ENCODE measurements at places on chromosomes 6 and 20.

- no peak for DNase-seq
These were observed 47.2 kb downstream of the FILIP1 start for GRCh38 chr6:75446241-75446880.

- no peak for DNase-seq
These were observed 79.1 kb downstream of the RIMS1 start for GRCh38 chr6:71965404-71965803.

GRCh38 chr20:39136798-39137197 is 174.7 kb downstream of the DHX35 start:
- DNase-seq = no peak

GRCh38 chr20:58471193-58472164 is 43.7 kb downstream of the APCDD1L start:
- no peak for DNase-seq

DNA sequence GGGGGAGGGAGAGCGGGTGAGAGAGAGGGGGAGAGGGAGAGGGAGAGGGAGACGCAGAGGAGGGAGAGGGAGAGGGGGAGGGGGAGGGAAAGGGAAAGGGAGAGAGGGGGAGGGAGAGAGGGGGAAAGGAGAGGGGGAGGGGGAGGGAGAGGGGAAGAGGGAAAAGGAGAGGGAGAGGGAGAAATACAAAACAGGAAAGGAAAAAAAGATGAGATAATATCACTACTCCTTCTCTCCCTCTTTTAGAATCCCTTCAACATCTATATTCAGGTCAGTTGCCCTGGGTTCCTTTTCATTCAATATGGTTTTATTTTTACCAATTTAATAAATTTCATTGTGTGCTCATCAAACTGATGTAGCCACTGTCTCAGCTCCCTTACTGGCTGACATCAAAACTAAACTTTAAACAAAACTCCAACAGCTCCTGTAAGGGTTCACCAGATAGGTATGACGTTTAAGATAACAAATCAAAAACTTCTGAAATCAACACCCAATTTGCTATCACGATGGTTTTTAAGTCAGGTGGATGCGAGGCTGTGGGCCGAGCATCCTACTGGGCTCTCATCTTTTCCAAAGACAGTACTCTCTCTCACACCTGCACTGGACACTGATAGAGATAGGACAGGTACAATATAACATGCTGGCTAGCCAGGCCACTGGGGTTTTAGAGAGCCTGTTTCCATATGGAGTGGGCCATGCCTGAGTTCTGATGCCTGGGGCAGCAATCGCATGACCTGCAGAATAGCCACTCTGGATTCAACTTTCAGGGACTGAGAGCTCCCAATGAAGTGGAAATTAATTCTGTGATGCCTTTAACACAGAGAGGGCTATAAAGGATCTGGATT is 99.5 kb downstream of the FYN start:
- DNase-seq = no peak

- DNase-seq = no peak
These were observed 8.4 kb downstream of the CCDC167 start for GRCh38 chr6:37491171-37491829.

- DNase-seq = no peak
These were observed 2.5 kb upstream of the TNFRSF6B start for GRCh38 chr20:63693733-63694583.

DNA sequence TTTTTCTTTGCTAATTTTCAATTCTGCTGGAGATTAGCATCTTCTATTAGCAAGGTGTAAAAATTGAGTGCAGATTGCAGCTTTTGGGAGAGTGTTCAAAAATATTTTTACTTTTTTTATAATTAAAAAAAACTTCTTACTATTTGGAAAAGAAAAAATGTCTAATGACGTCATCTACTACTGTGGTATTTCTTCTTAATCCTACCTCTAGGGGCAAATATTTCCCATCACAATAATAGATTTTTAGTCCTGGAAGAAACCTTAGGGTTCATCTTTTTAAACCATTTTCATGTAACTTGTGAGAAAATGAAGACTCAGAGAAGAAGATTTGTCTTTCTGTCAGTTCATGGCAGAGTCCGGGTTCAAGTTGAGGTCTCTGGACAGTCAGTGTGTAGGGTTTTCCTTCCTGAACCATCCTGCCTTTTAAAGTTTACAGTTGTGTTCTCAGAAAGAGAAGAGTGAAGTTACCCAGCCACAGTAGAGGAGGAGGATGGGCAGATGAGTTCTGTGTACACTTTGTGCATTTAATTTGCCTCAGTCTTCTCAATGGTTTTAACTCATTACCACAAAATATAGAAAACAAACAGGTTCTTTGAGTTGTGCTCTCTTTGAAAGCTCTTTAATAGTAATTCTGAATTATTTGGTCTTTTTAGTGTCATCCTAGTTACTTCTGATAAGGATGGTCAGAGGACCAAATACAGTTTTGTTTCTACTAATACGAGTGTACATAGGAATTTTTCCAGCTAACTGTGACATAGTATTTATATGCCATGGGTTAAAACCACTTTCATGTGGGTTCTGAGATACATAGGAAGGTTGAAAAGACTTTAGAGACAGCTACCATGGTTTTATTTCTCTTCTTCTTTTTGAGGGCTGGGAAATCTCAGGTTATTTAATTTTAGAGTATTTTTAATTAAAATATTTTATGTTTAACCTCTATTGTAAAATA is 184.7 kb downstream of the CDKAL1 start:
- no peak for DNase-seq

GRCh38 chr20:32138921-32139320 is 29.4 kb downstream of the TM9SF4 start:
- no peak for DNase-seq

DNA sequence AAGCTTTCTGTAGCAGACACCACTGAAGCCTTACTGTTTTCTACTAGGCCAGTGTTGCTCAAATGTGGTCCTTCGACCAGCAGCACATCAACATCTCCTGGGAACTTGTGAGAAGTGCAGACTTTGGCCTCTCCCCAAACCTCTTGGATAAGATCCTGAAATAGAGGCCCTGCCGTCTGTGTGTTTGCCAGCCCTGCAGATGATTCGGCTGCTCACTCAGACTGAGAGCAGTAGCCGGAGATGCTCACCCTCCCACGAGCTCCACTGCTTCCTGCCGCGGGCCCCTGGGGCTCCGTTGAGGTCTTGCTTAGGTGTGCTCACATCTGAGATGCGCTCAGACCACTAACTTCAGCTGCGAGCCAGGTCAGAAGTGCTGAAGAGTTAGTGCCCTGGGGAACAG is 129.5 kb upstream of the SSTR4 start:
- no peak for DNase-seq

GRCh38 chr6:33235221-33235634 is 26.9 kb downstream of the RING1 start:
- DNase-seq = no peak

DNA sequence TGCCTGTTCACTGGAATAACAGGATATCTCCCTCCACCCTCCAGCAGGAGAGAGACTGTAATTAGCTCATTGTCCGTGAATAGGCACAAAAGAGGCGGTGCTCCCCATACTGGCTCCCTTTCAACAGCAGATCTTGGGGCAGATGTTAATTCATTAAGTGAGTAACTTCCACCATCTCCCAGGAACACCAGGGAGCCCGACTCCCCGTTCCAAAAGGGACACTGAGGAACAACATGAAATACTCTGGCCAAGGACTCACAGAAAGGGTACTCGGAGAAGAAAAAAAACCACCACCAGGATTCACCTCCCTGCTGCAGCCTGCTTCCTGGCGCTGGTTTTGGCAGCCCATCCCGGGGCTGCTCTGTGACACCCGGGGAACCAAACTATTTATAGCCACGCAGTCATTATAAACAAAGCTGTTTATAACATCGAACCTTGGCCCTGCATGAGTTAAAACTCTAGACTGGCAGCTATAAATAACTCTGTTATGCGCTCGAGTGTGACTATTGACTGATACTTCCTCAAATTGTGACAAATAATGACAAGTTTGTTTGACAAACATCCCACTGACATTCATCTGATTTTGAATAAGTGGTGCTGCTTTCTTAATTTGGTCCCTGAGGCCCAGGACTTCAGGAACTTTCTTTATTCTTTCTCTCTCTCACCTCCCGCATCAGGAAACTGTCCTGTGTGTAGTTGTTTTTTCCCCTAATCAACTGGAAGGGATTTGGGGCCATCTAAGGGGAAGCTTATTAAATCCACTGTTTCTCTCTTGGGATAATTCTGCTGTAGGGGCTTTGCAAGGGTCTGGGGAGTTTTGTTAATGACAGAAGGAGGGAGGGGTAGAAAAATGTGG is 521.6 kb downstream of the CD83 start:
- DNase-seq = no peak

DNA sequence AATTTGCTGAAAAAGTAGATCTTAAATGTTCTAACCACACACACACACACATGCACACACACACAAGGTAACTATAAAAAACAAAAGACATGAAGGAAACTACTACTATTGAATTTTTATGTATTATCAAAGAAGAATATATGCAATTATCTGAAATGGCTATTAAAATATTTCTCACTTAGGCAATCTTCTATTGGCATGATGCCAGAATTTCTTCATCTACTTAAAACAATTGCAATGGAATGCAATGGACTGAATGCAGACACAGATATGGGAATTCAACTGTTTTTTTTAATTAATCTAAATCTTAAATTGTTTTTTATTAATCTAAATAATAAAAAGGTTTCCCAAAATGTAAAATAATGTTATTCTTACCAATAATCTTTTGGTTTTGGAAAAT is 152.6 kb upstream of the SMLR1 start:
- DNase-seq = peak; percentile 30

DNA sequence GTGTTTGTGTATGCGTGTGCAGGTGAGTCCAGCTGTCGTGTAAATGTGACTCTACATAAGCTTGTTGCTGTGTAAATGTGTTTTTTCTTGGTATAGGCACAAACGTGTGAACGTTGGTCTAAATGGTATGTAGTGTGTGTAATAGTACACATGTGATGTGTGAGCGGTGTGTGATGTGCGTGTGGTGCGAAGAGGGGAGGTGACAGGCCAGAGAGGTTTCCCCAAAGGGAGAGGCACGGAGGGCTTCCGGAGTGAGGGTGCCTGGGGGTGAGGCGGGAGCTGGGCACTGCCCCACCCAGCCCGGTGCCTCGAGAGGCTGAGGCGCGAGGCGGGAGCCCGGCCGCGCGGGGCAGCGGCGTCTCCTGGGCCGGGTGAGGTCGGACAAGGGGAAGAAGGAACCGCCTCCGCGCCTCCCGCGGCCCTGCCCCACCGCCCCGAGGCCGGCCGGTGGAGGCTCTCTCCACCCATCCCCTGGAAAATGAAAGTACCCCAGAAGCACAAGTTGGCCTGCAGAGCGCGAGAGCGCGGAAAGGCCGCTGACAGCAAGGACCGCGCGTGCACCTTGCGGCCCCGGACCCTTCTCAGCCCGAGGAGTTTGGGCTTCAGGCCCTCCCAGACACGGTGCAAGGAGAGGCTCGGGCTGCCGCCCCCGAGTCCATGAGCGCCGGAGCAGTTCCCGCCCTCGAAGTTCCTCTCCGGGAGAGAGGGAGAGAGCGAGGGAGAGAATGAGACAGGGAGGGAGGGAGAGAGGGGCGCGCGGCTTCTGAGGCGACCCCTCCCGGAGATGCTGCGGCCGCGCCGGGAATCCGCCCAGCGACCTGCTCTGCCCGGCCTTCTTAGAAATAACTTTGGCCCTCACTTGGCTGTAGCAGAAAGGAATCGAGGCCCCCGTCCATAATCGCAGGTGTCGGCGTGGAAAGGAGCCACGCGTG is 43.2 kb upstream of the OSTM1 start:
- DNase-seq = no peak

DNA sequence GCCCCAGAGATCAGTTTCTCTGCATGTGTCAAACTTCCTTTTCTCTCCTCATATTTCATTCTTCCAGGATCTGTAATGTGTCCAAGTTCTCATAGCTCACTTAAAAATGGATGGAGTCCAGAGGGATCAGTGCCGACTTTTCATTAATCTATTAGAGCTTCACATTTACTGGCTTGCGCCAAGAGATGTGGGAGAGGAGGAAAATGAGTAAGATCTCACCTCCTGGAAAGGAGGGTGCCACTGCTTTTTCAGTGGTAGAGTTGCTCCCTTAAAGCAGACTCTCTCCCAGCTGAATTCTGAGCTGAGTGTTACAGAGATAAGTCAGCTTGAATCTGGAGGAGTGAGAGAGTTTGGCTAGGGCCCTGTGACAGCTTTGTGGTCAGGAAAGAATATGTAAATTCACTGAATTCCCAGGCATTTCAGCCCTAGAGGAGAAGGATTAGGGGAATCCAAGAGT is 175.9 kb downstream of the SOX4 start:
- DNase-seq = peak; percentile 92

DNA sequence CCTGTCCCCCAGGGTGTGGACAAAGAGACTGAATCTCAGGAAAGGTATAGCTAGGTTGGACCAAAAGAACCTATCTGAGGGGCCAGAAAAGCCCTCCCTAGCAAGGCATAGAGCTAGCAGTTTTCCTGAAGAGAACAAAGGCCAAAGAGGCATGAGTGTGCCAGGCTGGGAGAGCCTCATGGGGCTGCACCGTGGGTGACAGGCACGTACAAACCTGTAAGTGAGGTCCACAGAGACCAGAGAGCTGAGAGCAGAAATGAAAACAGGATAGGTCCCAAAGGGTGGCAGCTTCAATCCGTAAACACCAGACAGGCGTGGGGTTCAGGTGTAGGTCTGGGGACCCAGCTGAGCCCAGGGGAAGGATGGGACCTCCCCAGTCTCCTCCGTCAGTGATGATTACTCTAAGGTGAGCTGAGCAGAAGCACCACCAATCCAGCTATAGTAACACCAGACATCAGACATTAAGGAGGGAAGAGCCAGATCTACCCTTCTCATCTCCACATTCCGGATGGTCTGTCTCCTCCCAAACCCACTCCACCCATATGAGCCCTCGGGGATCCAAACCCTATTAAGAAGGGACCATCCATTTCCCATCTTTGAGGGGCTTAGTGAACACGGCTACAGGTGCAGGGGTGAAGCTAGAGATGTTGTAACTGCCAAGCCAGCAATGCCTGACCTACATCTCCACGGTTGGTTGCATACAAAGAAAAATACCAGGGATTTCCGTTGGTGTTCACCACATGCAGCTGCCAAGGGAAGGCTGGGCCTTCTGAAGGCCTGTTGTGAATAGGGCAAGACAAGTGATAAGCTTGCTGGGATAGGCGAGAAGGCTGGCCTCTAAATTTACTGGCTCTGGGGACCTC is 38.3 kb downstream of the BCL2L1 start:
- DNase-seq = no peak

- no peak for DNase-seq
These were observed 556.2 kb downstream of the CBLN4 start for GRCh38 chr20:55449091-55449490.

DNA sequence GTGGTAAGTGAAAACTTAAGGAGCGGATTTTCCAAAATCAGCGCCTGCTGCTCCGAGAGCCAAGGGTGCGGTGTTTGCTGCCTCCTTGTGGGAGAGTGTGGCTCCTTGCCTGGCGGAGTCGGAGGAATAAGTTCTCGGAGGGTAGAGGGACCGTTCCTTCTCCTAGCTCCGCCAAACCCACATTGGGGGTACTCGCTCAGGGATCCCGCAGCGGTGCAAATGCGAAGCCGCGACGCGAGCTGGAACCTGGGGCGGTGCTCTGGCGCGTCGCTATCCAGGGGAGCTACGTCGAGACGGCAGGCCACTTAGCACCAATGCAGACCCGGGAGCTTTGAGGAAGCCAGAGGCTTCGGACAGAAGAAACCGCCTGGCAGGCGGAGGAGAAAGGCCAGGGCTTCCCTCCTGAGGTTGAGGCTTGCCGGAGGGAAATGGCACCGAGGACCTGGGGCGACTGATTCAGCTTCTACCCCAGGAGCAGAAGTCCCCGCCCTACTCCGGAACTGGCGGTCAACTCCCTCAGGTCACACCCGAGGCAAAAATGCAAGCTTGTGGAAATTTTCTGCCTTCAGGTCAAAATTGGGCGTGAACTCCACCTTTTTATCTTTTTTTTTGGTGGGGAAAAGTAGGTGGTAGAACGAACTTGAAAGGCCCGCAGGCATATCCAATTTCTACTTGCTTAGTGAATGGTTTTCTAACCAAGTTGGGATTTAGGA is 5.7 kb upstream of the DDX43 start:
- no peak for DNase-seq

- peak; percentile 46 for DNase-seq
These were observed 35.0 kb upstream of the SGK1 start for GRCh38 chr6:134352786-134353480.

All from retinal pigment epithelial cell (primary cell).